Lower lobe of right lung (tissue), 2 donors: ENCODE measurements at places on chromosomes 4 and X. TPM values are rescaled to one million over a fixed set of nuclear protein-coding genes. Genes with fewer than 3 reads are reported as not detected.

GRCh38 chr4:53557669-53558064 lies 33.6 kb downstream of the LNX1 start:
- H3K36me3 ChIP-seq, result no peaks in the 10 kb centered on the region
- peaks cover 11% of the 10 kb centered on the region for H3K4me1 ChIP-seq
- no peaks in the 10 kb centered on the region for H3K27me3 ChIP-seq
- H3K27ac ChIP-seq, result no peak overlapping the region
- H3K4me3 ChIP-seq, result no peak overlapping the region

DNA sequence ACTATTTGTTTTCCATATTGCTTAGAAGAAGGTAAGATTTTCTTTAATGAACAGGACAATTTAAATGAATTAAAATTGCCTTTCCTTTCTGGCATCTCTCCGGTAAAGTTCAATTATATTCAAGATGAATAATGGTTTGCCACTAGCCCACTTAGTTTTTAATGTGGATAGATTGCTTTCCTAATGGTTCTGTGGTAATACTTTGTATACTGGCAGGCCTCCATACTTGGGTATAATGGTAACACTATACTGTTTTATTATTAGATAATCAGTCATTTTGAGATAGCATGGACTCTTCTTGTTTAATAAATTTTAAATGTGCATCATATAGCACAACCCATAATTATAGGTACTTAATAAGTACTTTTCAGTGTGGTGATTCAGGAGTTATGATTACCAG lies 89.5 kb downstream of the ELOVL6 start:
- H3K4me3 ChIP-seq, result no peak overlapping the region
- DNase-seq, result no peak
- no peaks in the 10 kb centered on the region for H3K36me3 ChIP-seq
- H3K27ac ChIP-seq, result no peak overlapping the region

HSD17B13 gene
- total RNA-seq, result 4.2 TPM

DNA sequence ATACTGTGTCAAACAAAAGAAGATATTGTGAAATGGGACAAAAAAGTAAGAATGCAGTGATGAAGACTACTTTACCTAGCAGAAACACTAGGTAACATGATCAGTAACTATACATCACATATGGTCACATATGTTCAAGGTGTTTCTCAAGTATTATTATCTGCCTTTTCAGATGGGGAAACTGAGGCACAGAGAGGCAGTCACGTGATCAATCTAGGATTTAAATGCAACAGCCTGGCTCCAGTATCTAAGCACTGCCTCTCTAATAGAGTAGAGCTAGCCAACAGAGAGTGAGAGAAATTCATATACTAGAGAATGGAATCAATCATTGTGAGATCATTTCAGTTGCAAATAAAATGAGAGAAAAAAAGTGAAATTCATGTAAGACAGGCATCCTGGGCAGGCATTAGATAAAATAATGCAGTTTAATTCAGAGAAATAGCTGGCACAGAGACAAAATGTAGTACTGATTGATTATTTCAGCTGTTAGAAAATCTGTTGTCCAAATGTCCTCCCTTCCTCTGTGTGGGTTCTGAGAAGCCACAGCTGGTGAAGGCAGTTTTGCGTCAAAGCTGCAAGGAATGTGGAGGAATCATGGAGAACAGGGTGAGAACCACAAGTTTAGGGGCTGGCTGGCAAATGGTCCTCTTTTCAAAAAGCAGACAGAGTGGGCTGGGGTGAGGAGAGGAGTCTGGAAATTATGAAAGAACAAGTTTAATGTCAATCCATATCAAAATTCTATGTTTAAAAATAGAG lies 26.0 kb downstream of the SMIM43 start:
- no peaks in the 10 kb centered on the region for H3K36me3 ChIP-seq
- H3K4me1 ChIP-seq, result no peaks in the 10 kb centered on the region
- no peak overlapping the region for H3K4me3 ChIP-seq
- H3K27ac ChIP-seq, result no peak overlapping the region

SLC9B2 gene
- 5.5 TPM for total RNA-seq

GRCh38 chr4:148173397-148174017 lies 268.7 kb downstream of the NR3C2 start:
- no peaks in the 10 kb centered on the region for H3K4me1 ChIP-seq
- H3K36me3 ChIP-seq, result no peaks in the 10 kb centered on the region
- no peak overlapping the region for H3K4me3 ChIP-seq
- DNase-seq, result no peak
- H3K27me3 ChIP-seq, result no peaks in the 10 kb centered on the region

THOC2 gene
- 96.2 TPM for total RNA-seq

STATH gene
- total RNA-seq, result not detected

DNA sequence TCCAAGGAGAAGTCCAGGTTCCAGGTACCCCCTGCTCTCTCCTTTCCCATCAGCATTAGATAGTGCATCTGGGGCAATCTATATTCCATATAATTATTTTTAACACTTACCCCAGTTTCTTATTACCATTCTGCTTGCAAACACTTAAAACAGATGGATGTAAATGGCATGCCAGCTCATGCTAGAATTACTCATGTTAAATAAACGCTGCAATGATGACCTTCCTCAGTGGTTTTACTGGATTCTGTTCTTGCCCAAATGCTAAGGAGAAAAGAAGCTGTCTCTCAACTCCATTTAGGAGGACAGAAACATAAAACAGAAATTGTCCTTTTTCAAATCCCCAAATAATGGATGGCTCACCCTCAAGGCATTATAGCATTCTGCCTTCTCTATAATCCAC lies 161.1 kb downstream of the NLGN4X start:
- no peak overlapping the region for H3K27ac ChIP-seq
- no peak overlapping the region for H3K4me3 ChIP-seq
- no peaks in the 10 kb centered on the region for H3K4me1 ChIP-seq
- no peaks in the 10 kb centered on the region for H3K36me3 ChIP-seq

DNA sequence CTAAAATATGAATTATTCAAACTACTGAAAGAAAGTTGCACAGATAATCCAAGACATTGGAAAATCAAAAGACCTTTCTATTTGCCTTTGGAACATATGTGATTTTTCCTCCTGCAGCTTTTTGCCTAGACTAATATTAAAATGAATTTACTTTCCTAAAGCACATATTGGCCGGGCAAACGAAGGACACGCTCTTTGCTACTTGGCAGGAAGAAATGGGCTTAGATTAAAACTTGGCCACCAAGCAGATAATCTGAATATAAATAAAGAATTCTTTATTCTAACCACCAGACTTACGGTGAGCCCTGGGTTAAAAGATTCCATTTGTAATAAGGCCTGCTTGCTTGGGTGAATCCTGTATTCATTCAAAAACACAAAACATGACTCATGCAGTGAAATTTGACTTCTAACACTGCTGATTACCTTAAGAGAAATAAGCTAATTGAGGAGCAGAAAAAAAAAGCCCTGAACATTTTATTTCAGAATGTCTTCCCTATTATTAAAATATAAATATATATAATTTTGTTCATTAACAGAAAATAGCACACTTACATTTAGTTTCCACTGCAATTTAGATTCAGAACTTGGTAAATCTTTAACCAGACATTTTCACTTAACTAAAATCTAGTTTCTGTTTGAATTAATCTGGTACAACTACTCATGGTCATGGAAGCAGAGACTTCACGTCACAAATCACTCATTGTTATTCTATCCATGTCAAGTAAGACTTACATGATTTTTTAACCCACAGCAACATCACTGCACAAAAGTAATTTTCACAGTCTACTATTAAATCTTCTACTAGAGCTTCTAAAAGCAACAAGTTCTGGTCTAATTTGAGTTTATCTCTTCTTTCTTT lies 116.1 kb upstream of the PLAC1 start:
- H3K27ac ChIP-seq, result no peak overlapping the region
- H3K4me3 ChIP-seq, result no peak overlapping the region
- H3K4me1 ChIP-seq, result no peaks in the 10 kb centered on the region
- no peaks in the 10 kb centered on the region for H3K27me3 ChIP-seq
- no peak for DNase-seq
- H3K36me3 ChIP-seq, result peaks cover 30% of the 10 kb centered on the region

- H3K27me3 ChIP-seq, result no peaks in the 10 kb centered on the region
- DNase-seq, result no peak
- no peak overlapping the region for H3K4me3 ChIP-seq
- H3K4me1 ChIP-seq, result no peaks in the 10 kb centered on the region
- no peak overlapping the region for H3K27ac ChIP-seq
- no peaks in the 10 kb centered on the region for H3K36me3 ChIP-seq
Observed at GRCh38 chr4:189763583-189763982, 177.1 kb upstream of the FRG1 start.

PDGFC gene
- total RNA-seq, result 30.6 TPM

CT45A2 gene
- not detected for total RNA-seq

DNA sequence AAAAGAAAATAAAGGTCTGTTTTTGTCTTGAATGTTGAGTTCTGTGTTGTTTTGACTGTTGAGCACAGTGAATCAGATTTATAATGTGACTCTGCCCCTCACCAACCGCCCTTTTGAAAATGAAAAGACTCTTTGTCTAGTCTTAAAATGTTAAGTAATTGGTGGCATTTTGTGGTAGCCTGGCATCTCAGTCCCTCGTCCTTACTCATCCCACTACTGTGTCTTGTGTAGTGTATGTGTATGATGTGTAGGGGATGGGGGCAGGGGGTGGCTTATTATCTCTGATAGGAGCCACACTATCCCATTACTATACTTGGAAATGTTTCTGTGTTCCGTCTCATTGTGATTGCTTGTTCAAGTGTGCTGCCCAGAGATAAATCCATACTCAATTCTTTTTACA lies 12.2 kb downstream of the KLHL34 start:
- no peaks in the 10 kb centered on the region for H3K27me3 ChIP-seq
- H3K27ac ChIP-seq, result no peak overlapping the region
- no peak for DNase-seq
- no peaks in the 10 kb centered on the region for H3K4me1 ChIP-seq

- H3K36me3 ChIP-seq, result no peaks in the 10 kb centered on the region
- H3K27ac ChIP-seq, result no peak overlapping the region
- no peak overlapping the region for H3K4me3 ChIP-seq
- H3K4me1 ChIP-seq, result no peaks in the 10 kb centered on the region
- H3K27me3 ChIP-seq, result no peaks in the 10 kb centered on the region
- DNase-seq, result no peak
Observed at GRCh38 chrX:42128020-42128419, 204.7 kb upstream of the CASK start.

DNA sequence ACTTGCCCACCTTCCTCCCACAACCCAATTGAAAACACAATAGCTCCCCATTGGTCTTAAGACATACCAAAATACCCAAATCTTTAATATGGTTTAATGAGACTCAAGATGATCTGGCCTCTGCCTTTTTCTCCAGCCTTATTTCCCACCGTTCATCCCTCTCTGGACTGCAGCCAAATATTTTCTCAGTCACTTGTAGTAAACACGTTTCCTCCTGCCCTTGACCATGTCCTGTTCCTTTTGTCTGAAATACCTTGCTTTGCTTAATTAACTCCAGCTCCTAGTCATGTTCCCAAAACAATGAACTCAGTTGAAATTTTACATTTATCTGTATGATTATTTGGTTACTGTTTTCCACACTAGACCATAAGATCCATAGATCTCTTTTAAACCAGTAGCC lies 8.4 kb upstream of the NUP54 start:
- H3K27me3 ChIP-seq, result no peaks in the 10 kb centered on the region
- no peak overlapping the region for H3K27ac ChIP-seq
- peaks cover 38% of the 10 kb centered on the region for H3K36me3 ChIP-seq
- DNase-seq, result no peak

DNA sequence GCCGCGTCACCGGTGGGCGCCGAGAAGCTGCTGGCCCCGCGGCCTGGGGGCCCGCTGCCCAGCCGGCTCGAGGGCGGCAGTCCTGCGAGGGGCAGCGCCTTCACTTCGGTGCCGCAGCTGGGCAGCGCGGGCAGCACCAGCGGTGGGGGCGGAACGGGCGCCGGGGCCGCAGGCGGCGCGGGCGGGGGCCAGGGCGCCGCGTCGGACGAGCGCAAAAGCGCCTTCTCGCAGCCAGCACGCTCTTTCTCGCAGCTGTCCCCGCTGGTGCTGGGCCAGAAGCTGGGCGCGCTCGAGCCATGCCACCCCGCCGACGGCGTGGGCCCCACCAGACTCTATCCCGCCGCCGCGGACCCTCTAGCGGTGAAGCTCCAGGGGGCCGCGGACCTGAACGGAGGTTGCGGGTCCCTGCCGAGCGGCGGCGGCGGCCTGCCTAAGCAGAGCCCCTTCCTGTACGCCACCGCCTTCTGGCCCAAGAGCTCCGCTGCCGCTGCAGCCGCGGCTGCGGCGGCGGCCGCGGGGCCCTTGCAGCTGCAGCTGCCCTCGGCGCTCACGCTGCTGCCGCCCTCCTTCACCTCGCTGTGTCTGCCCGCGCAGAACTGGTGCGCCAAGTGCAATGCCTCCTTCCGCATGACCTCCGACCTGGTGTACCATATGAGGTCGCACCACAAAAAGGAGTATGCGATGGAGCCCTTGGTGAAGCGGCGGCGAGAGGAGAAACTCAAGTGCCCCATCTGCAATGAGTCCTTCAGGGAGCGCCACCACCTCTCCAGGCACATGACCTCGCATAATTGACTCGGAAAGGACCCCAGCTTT lies 5.6 kb downstream of the PRDM8 start:
- H3K27ac ChIP-seq, result peak overlapping the region; percentile 29
- peak; percentile 59 for DNase-seq
- peaks cover 53% of the 10 kb centered on the region for H3K27me3 ChIP-seq

KLB gene
- 1.0 TPM for total RNA-seq

PAGE2B gene
- not detected for total RNA-seq

DNA sequence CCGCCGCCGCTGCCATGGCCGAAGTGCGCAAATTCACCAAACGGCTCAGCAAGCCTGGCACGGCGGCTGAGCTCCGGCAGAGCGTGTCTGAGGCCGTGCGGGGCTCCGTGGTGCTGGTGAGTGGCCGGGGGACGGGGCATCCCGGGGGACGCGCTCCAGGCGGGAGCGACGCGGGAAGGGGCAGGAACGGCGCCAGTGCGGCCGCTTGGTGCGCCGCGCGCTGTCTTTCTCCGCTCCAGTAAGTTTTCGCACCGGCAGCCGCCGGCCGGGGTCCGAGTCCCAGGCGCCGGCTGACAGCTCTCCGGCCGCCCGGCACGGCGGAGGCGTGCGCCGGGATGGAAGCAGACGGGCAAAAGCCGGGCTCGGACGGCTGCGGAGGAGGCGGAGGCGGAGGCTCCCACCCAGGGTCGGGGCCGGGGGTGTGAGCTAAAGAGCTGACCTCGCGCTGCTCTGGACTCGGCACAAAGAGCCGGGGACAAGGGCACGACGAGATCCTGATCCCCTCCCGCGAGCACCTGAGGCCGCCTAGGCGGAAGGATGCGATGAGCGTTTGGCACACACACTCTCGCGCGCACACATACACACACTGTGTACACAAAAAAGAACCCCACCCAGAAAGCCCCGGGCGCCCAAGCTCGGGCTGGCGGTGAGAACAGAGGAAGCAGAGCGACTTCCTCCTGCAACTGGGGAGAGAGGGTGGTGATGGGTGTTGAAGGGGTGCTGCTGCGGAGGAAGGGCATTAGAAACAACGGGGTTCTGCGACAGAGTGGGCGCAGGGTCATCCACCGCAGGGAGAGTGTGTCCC lies 545 bp downstream of the DOCK11 start:
- DNase-seq, result peak; percentile 81
- H3K27me3 ChIP-seq, result no peaks in the 10 kb centered on the region
- no peaks in the 10 kb centered on the region for H3K36me3 ChIP-seq
- H3K27ac ChIP-seq, result peak overlapping the region; percentile 85
- peak overlapping the region; percentile 70 for H3K4me3 ChIP-seq
- H3K4me1 ChIP-seq, result no peaks in the 10 kb centered on the region

SSX2B gene
- not detected for total RNA-seq

- H3K4me1 ChIP-seq, result peaks cover 60% of the 10 kb centered on the region
- H3K4me3 ChIP-seq, result no peak overlapping the region
- peaks cover 40% of the 10 kb centered on the region for H3K36me3 ChIP-seq
- no peak overlapping the region for H3K27ac ChIP-seq
- DNase-seq, result no peak
- H3K27me3 ChIP-seq, result no peaks in the 10 kb centered on the region
Observed at GRCh38 chr4:1717129-1718094, 3.7 kb downstream of the TMEM129 start.
